NCI-H510A treated with DMSO at 0.1 percent for 48 hours (cell line): ENCODE measurements at places on chromosomes 11 and 22.

DNA sequence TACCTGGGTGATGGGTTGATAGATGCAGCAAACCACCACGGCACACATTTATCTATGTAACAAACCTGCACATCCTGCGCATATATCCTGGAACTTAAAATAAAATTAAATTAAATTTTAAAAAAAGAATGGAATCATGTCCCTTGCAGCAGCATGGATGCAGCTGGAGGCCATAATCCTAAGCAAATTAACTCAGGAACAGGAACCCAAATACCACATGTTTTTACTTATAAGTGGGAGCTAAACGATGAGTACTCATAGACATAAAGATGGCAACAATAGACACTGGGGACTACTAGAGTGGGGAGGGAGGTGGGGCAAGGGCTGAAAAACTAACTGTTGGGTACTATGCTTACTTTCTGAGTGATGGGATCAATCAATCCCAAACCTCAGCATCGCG is 40.9 kb downstream of the CWC15 start:
- DNase-seq = no peak

- no peak for DNase-seq
Observed at GRCh38 chr11:18927550-18928322, 11.5 kb downstream of the MRGPRX1 start.

GRCh38 chr11:119222308-119222707 is 16.2 kb downstream of the CBL start:
- peak; percentile 75 for DNase-seq

DNA sequence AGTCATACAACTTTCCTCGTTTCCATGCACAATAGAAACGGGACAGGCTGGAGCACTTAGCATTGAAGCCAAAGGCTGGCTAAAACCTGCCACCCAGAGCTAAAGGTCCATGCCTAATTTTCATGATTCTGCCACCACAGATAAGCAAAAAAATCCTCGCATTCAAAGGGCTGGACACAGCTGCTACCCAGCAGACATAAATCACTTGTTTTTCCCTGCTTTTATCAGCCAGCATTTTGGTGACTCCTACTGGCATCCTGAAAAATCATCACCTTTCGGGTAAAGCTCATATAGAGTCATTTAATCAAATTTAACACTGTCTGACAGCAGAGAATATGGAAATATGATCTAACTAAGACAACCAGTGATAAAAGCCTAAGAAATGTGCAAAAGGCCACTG is 37.9 kb downstream of the ALG9 start:
- no peak for DNase-seq

GRCh38 chr11:33191467-33191866 is 30.2 kb upstream of the CSTF3 start:
- no peak for DNase-seq

DNA sequence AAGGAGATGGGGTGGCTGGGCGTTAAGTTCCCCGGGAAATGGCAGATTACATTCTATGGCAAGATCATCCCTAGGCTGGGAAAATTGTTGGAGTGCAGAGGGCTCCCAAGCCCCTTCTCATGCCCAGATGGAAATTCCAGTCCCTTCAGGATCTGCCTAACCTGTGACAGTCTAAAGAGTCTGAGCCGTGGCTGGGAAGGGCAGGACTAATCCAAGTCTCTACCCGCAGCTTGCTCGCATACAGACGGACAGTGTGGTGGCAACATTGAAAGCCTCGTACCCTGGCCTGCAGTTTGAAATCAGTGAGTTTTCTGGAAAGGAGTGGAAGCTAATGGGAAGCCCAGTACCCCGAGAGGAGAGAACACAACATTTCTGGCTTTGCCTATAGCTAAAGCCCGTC is 3.7 kb downstream of the HMBS start:
- no peak for DNase-seq

DNA sequence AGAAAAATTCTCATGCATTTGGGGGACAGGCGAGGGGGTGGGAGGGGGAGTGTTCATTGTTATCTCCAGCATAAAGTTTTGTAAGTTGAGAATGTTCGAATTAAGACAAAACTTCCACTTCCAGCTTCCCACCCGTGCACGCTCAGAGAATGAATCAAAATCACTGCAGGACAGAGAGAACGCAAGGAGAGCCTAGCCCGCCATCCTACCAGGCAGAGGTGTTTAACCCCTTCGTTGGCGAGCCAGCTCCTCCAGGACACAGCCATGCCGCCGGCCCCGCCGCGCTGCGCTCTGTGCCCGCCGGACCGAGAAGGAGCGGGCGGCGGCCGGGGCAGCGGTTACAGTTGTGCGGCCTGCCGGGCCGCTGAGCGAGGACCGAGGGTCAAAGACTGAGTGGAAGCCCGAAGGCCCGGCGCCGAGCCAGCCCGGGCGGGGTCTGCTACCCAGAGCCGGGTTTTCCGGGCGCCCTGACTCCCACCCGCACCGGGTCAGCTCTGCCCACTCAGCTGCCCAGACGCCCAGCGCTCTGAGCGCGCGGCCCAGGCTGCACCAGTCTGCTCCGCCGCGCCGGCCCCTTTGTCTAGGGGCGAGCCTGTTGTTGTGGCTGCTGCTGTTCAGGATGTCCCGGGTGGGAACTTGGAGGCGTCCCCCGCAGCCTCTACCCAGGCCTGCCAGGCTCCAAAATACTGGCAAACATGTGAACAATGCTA is at the start of gene NOX4:
Gene NOX4, minus strand, starts transcription at position 395 of the 710 bp plus-strand sequence. Its CDS starts 129 bp downstream, at position 266.
- DNase-seq = no peak

GRCh38 chr11:15830741-15831428 is 525.5 kb downstream of the SOX6 start:
- no peak for DNase-seq
